ENCODE measurements at places on chromosomes 5 and 9. TPM values are rescaled to one million over a fixed set of nuclear protein-coding genes. Genes with fewer than 3 reads are reported as not detected.

The PCDHA4 gene
- total RNA-seq = 0.22 TPM

The TICAM2 gene
- total RNA-seq = 3.4 TPM

The LEAP2 gene
- total RNA-seq = 0.53 TPM

The CCDC171 gene
- total RNA-seq = 2.9 TPM

The STKLD1 gene
- total RNA-seq = 0.57 TPM

The HMMR gene
- 53.1 TPM for total RNA-seq

The SLF1 gene
- total RNA-seq = 13.7 TPM

The PCDHB5 gene
- total RNA-seq = 0.40 TPM

The C5orf46 gene
- not detected for total RNA-seq

The AMACR gene
- 9.0 TPM for total RNA-seq

The SLC6A7 gene
- not detected for total RNA-seq

The RANBP3L gene
- total RNA-seq = not detected

The AGTPBP1 gene
- 37.4 TPM for total RNA-seq

All from thoracic aorta endothelial cell (primary cell).